ENCODE measurements at places on chromosomes 1 and 21.
A peak's percentile ranks its signal among the peaks of the same experiment; 100 is the strongest.

- no peak for DNase-seq
Measured at GRCh38 chr1:63475761-63476160, 47.3 kb downstream of the ITGB3BP start.

DNA sequence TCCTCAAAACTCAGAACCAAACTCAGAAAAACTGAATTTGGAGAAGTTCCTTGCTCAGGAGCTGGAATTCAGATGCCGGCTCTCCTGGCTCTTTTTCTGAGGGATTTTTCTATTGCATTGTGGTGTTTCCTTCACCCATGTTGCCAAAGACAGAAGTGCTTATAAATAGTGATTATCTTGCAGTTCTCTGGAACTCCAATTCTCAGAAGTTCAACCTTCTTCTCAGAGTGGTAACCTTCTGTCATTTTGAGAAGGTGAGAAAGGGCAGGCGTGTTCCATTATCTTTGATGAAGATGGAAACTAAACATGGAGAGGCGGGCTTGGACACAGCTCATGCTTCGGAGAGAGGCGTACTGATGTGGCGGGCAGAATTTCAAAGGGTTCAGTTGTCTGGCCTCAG is 12.4 kb upstream of the ETV3 start:
- DNase-seq: no peak

- DNase-seq: no peak
Measured at GRCh38 chr1:81936853-81937252, 136.1 kb downstream of the ADGRL2 start.

GRCh38 chr1:222769971-222770620 is 33.1 kb downstream of the FAM177B start:
- no peak for DNase-seq

DNA sequence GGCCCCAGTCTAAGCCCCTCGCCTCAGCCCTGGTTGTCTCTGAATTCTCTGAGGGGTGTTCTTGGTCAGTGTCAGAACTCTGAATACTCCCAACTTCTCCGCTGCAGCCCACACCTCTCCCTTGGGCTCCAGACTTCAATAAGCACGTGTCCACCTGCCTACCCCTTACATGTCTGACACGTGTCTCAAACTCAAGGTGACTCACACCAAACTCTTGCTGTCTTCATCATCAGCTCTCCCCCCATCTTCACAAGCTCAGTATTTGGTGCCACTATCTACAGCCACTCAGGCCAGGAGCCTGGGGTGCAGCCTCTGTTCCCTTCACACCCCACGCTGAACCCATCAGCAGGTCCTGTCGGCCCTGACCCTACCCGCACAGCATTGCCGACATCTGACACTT is 18.8 kb upstream of the UBXN10 start:
- no peak for DNase-seq

DNA sequence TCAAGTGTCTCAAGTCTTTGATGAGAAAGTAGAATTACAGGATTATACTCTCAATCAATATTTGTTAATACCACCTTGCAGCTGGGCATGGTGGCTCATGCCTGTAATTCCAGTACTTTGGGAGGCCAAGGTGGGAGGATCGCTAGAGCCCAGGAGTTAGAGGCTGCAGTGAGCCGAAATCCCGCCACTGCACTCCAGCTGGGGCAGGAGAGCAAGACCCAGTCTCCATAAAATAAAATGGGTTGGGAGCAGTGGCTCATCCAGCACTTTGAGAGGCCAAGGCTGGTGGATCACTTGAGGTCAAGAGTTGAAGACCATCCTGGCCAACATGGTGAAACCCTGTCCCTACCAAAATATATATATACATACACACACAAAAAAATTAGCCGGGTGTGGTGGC is 1.2 kb upstream of the NCMAP start:
- DNase-seq: no peak

DNA sequence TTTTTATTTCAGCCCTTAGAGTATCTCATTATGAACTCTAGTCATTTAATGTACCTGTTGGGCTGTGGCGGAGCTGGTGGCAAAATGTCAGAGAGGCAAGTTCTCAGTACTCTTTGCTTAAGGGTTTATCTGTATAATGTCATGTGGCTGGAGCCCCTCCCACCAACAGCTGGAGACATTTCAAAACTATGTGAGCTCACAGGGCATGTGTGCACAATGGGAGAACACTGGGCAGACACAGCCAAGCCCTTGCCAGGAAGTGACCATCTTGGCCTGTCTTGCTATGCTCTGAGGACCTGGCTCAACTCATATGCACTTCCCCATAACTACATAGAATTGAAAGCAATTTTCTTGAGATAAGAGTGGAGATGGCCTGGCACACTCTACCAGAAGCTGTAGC is 296.4 kb downstream of the PTPRU start:
- no peak for DNase-seq

GRCh38 chr1:28735961-28736449 is 735 bp upstream of the YTHDF2 start:
- no peak for DNase-seq

DNA sequence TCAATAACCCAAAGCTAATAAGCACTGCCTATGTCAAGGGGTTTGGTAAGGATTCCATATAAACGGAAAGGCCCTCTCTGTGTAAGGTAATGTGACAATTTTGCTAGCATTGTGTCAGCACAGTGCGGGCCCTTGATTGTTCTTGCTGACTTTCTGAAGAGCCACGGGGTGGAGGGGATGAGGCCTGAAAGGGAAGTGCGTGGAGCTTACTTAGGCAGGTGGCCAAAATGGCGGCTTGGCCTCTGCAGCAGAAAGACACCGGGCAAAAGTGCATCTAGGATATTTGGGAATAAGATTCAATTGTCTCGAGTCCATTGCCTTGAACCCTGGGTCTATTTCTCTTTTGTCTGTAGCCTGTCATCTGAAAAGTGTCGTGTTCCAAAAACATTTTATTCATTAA is 114.3 kb downstream of the TGFB2 start:
- no peak for DNase-seq

GRCh38 chr1:219517031-219517430 is 95.9 kb downstream of the ZC3H11B start:
- no peak for DNase-seq

DNA sequence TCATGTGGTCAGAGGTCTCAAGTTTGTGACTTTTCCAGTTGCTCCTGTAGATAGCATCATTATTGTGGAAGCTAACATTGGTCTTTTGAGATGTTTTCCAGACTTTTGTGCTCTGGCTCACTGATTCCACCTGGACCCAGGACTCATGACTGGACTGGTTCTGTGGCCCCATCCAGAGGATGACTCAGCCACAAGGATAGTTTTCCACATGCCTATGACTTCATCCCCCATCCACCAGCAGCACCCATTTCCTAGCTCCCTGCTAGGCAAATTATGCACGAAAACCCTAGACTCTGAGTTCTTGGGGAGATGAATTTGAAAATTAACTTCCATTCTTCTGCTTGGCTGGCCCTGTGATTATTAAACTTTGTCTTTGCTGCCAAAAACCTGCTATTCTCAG is 949.3 kb downstream of the MRPL39 start:
- no peak for DNase-seq

GRCh38 chr1:20632386-20632785 is 872 bp upstream of the PINK1 start:
- no peak for DNase-seq

- DNase-seq: no peak
Measured at GRCh38 chr1:96357141-96357765, 364.3 kb upstream of the PTBP2 start.

DNA sequence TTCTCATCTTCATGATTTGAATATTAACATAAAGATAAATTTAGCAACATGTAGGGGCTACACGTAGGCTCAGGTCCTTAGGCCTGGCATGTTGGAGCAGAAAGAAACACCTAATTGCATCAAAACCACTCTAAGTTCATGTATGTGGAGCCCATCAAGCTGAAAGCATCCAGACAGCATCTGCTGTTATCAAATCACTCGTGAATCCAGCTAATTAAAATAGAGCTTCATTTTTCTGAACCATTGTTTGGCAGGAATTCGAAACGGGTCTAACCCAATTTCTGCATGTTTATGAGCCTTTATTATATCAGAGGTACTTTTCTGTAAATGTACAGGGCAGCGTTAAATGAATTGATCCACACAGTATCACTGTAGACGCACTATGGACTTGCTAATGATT is 45.7 kb downstream of the PEX14 start:
- no peak for DNase-seq

- DNase-seq: no peak
Measured at GRCh38 chr1:27779122-27779521, 6.1 kb downstream of the STX12 start.

GRCh38 chr21:46157396-46157986 is 2.1 kb upstream of the FTCD start:
- no peak for DNase-seq

- DNase-seq: peak; percentile 79
Measured at GRCh38 chr1:154463512-154463990, 38.5 kb upstream of the TDRD10 start.

DNA sequence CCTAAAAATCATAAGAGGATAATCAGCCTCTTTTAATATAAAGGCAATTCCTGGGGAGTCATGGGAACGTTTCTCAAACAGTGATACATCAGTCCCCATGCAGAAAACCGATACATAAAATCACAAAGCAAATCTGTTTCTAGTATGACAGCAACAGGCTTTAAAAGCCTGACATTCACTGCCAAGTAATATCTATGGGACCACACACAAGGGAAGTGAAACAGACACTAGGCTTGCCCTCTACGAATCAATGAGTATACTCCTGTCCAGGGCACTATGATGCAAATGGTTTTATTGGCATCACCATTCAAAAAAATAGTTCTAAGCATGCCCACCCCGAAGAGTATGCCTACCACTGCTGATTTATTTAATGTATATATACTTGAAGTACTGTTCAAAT is 54.4 kb downstream of the TIAM1 start:
- DNase-seq: no peak

DNA sequence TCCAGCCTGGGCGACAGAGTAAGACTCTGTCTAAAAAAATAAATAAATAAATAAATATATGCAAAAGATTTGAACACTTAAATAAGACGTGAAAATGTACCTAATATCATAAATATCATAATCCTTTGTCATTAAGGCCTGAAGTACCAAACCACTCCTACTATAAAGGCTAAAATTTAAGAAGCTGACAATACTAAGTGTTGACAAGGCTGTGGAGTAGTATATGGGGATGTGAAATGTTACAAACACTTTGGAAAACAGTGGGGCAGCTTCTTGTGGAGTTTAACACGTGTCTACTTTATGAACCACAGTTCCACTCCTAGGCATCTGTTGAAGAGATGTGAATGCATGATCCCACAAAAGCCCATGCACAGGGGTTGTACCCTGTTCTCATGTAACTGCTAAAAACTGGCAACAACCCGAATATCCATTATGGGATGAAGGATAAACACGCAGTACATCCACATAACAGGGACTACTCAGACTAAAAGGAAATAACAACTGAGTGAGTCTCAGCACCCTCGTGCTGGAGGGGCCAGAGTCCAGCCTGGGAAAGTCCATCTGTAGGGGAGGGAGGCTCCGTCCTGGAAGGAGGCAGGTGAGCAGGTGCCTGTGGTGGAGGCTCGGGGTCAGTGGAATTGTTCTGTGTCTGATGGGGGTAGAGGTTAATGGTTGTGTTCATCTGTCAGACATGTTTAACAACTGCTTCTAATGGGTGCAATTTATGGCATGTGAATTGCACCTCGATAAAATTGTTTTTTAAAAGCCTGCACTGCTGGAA is 6.7 kb upstream of the SLC19A1 start:
- no peak for DNase-seq

- DNase-seq: no peak
Measured at GRCh38 chr21:37874481-37874880, 41.8 kb downstream of the KCNJ6 start.

- no peak for DNase-seq
Measured at GRCh38 chr1:202107321-202107761, 15.4 kb upstream of the GPR37L1 start.

DNA sequence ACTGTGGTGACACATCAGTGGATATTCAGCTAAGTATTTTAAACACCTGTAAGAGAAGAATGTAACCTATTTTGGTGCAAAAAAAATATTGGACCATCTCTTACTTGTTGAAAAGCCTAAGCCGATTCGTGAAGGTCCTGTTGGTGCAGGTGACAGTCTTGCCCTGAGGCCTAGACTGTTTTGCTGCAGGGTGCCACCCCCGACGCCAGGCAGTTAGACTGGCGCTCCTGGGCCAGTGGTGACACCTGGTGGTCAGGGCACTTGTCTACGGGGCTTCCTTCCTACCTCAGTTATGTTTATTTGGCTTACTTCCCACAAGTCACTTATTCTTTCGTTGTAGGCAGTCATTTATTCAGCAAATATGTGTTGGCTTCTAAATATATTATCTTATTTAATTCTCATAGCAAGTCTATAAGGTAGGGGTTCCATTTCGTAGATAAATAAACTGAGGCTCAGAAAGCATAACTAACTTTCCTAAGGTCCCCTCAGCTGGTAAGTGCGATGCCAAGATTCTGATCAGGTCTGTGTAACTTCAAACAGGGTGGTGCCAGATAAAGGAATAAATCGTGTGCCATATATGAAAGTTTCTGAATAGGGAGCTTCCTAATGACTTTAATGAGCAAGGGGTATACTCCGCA is 1.9 kb downstream of the EEIG2 start:
- DNase-seq: peak; percentile 89

DNA sequence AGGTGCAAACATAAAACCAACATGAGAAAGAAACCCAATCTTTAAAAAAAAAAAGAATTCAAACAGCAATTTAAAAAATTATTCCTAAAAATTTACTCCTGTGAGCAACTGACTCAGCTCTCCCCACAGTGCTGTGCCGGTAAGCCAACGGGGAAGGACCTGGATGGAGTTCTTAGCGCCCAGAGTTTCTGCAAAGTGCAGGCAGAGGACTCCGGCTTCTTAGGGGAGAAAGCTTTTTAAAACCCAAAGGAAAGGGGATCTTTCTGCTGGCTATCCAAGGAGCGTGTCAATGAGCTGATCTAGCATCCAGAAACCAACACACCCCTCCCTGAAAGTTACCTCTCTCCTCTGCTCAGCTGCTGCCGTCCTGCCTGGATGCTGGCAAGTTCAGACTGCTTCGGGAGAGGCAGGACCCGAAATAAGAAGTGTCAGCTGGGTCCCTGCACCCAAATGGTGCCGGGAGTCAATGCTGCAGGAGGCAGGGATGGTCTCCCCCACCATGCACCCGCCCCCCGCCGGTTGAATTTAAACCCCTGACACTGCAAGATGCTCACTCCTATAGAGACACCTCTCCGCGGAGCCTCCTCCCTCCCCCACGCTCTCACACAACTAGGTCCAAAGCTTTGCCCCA is 32.2 kb upstream of the H6PD start:
- DNase-seq: no peak

- no peak for DNase-seq
Measured at GRCh38 chr1:228706305-228706704, 29.0 kb upstream of the RHOU start.

DNA sequence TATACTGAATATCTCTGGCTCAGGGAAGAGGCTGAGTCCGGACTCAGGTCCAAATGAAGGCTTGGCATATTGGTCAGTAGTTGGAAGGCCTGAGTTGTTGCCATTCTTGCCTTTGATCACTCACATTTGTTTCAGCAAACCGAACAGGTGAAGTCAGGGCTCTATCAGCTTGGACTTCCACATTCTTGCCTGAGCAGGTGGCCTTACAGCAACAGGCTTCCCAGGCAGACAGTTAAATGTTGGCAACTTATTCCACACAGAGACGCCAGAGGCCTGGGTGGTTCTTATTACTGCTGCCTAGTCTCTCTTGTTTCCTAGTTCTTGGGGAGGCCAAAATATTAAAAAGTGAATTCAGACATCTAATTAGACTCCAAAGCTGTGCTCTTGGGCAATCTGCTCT is 36.6 kb downstream of the XCL2 start:
- no peak for DNase-seq

GRCh38 chr1:61012341-61012761 is 70.0 kb upstream of the NFIA start:
- no peak for DNase-seq

Measured in activated CD4-positive, alpha-beta T cell treated with anti-CD3 and anti-CD28 coated beads for 48 hours (primary cell).